GM03348 (cell line): ENCODE measurements at places on chromosomes 2 and 18.
A peak's percentile ranks its signal among the peaks of the same experiment; 100 is the strongest.

- no peak for DNase-seq
Measured at GRCh38 chr2:47815764-47816163, 32.8 kb downstream of the MSH6 start.

GRCh38 chr2:188810586-188810985 lies 163.6 kb upstream of the COL3A1 start:
- no peak for DNase-seq

DNA sequence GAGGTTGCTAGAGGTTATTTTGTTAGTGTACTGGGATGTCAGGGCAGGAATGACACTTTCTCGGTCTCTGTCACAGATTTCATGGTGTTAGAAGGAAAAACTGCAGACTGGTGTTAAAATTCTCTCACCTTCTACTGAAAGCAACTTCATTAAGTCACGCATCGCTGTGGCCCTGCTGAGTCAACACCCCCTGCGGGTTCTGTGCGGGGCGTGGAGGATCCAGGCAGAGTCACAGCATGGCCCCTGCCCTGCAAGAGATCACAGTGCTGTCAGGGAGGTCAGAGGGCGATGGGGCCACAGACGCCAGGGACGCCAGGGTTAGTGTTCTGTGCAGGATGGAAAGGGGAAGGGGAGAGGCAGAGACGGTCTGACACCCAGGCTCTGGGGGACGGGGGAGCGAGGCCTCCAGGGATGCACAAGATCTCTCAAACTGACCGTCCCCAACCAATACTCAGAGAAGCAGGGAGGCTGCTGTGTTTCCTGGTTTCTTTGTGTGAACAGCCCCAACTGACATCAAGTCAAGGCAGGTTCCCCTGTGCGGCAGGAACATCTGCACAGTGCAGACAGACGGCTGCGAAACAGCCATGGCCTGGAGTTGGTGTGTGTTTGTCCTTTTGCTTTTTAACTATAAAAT lies 354.9 kb upstream of the SALL3 start:
- DNase-seq, result no peak

GRCh38 chr2:869357-869871 lies 81.2 kb upstream of the SNTG2 start:
- no peak for DNase-seq

DNA sequence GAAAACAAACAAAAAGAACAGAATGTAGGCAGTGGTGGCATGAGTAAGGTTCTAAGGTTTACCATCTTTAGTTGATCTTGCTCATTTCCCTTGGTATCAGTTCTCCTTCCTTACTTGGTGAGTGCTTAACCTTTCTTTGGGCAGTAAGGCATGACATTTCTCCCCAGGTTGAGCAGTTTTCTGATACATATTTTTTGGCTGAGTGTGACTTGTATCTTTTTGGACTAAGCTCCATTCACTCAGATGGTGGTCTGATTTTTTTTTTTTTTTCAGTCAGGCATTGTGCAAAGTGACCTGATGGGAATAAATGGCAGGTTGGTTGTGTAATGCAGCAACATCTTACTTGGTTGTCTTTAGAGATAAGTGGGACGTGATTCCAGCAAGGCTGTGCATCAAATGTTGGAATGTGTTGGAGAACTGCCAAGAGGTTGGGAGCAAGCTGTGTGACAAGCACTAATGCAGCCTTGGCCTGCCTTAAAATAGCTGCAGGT lies 15.1 kb downstream of the SPTBN1 start:
- peak; percentile 22 for DNase-seq

GRCh38 chr2:159859583-159859982 lies 61.6 kb upstream of the CD302 start:
- no peak for DNase-seq

GRCh38 chr2:239156516-239157265 lies 244.1 kb downstream of the HDAC4 start:
- DNase-seq, result no peak

GRCh38 chr2:204913854-204914464 lies 368.7 kb downstream of the PARD3B start:
- no peak for DNase-seq

- DNase-seq, result no peak
Measured at GRCh38 chr2:109343460-109343859, 214.5 kb downstream of the SH3RF3 start.

DNA sequence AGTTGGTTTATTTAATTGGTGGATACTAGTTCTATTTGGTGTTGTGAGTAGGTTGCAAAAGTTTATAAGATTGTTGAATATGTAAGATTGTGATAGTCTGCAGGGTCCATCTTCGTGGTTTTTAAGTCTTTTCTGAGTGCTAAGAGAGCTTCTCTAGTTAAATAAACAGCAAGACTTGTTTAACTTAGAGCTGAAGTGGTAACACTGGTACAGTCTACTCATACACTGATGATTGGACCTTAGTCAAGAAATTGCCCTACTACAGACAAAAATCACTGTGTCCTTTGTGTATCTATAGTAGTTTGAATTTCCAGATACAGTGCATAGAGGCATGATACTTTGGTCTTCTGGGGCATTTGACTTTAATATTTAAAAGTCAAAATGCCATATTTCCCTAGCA lies 94.6 kb downstream of the PHLPP1 start:
- no peak for DNase-seq

DNA sequence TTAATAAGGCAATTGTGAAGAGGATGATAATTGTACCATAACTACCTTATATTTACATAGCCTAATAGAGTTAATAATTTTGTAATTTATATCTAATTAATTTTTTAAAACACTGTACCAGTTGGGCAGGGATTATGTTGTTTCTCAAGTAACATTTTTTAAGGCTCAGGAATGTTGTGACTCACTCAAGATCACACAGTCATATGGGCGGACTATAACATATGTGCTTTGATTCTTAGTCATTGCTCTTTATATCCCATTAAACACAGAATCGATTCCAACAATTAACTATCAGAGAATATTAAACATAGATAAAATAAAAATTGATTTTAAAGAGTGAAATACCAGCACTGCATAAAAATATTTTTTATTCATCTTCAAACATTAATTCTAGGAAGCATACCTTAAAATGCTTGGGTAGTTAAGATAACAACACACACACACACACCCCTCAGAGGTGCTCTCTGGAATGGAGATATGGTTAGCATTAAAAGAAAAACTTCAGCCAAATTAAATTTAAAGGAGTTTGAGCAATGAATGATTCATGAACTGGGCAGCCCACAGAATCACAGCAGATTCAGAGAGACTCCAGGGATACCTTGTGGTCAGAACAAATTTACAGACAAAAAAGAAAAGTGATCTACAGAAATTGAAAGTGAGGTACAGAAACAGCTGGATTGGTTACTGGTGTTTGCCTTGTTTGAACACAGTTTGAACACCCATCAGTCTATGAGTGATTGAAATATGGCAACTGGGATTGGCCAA lies 869.4 kb upstream of the ID2 start:
- DNase-seq, result peak; percentile 68

DNA sequence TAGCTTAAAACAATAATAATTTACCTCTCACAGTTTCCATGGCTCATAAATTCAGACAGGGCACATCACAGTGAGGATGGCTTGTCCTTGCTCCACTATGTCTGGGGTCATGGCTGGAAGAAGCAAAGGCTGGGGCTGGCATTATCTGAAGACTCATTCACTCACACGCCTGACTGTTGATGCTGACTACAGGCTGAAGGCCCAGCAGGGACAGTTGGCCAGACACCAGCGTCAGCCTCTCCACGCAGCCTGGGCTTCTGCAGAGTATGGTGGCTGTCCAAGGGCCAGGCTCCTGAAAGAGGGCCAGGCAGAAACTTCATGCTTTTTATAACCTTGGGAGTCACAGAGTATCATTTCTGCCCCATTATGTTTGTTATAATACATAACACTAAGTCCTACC lies 33.4 kb downstream of the YPEL5 start:
- no peak for DNase-seq

GRCh38 chr18:35703043-35703688 lies 121.6 kb downstream of the GALNT1 start:
- DNase-seq, result no peak

DNA sequence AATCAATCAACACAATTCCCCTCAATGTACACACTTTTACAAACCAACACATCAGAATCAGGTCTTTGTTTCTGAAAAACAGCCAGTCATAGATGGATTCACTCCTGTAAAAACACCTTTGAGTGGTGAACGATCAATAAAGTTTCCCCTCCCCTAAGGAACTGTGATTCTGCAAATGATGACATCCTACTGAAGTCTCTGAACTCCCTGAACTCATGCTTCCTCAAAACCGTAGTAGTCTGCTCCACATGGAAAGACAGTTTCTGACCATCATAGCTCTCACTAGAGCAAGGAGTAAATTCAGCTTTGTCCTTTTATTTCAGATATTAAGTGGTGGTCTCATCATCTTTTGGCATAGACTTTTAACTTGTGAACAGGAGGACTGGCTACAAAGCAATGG lies 43.5 kb upstream of the ACTR3 start:
- DNase-seq, result no peak

GRCh38 chr2:171141320-171141719 lies 19.4 kb downstream of the TLK1 start:
- DNase-seq, result no peak

DNA sequence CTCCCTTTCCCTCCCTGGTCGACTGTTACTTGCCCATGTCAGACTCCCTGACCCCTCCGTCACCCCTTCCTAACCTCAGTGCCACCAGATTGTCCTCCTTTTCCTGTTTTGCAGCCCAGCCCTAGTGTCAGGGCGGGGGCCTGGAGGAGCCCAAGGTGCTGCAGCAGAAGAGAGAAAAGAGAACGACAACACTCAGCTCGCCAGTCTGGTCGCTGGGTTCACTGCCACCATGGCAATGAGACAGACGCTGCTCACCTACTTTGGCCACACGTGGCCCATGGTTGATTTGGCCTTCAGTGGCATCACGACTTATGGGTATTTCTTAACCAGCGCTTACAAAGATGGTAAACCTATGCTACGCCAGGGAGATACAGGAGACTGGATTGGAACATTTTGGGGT lies 108.4 kb upstream of the RMDN2 start:
- no peak for DNase-seq

DNA sequence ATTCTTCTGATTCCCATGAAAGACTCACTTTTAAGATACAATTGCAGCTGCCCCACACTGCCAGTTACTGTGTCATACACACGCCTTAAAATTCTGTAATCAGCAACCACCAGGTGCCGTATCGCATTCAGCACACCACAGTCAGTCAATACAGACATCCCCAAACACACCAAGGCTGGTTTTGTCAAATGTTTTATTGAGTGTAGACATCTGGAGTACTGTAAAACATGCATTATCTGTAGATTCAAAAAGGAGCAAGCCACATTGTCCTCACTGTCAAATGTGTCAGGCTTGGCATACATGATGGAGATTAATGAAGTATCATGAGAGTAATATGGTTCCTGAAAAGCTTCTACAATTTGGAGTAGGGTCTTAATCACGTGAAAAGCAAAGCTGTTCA lies 109.7 kb upstream of the SP3 start:
- no peak for DNase-seq

- no peak for DNase-seq
Measured at GRCh38 chr2:7860693-7861092, 821.2 kb upstream of the ID2 start.

- DNase-seq, result no peak
Measured at GRCh38 chr2:174749793-174750192, 14.5 kb downstream of the CHRNA1 start.

GRCh38 chr2:176412136-176412535 lies 142.9 kb downstream of the MTX2 start:
- no peak for DNase-seq

DNA sequence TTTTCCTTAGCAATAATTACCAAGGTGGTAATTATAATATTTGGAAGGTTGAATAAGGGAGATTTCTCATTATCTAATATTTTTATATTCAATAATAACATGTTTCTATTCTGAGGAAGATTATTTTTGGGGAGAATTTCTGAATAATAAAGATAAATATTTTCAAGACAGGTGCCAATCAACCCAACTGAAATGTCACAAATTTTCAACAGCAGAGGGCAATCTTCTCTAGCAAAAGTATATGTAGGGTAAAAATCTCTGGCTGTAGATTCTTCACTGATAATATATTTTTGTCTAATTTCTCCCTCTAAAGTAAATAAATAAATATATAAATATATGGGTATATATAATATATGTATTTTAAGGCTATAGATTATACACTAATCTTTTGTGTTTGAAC lies 1187.2 kb upstream of the CRIM1 start:
- no peak for DNase-seq

DNA sequence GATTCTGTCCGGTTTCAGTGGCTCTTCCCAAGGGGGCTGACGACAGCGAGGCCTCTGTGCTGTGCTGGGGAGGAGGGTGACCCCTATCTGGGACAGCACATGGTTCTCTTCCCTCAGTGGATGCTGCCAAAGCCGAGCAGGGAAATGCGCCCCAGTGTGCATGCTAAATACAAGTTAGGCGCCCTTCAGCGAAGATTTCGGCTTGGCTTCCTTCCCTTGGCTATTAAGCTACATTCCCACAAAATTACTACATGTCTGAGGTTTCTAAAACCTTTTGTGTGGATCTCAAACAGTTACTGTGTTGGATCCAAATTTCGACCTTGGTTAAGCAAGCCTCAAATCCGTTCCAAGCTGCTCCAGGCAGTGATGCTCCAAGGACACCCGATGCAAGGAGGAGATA lies 440.3 kb downstream of the NRXN1 start:
- no peak for DNase-seq

GRCh38 chr2:79770926-79771325 lies 258.1 kb downstream of the CTNNA2 start:
- DNase-seq, result no peak

DNA sequence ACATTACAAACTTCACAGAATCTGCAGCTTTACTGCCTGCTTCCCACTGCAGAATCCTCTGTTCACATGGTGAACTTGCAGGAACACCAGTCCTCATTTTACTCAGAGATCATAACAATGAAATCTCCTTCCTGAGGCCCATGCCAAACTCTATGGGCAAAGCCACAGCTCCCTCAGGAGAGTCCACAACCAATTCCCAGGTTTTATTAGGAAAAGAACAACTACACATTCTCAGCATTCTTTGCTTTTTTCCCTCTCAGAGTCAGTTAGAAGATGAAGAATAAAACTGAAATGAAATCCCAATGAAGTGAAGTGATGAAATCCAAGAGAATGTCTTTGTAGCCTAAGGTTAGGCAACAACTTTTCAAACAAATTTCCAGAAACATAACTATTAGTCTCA lies 233.7 kb downstream of the DSEL start:
- DNase-seq, result peak; percentile 47

DNA sequence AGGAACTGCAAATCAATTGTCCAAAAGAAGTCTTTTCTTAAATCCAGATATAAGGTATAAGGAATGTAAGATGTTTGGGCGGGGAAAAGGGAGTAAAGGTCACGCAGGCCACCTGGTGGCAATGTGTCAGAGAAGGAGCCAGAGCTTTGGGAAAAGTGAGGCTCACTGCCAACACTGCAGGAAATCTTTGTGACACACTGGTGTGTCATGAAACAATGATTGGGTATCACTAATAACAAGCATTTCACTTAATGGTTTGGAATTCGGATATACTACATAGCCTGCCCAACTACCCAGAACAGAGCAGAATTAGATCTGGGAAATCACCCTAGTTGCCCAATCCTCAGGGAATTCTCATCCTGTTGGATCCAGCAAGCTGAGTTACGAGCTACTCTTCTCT lies 61.0 kb downstream of the RBMS1 start:
- peak; percentile 28 for DNase-seq
